ENCODE measurements at places on chromosomes 11 and 22.
A peak's percentile ranks its signal among the peaks of the same experiment; 100 is the strongest.

DNA sequence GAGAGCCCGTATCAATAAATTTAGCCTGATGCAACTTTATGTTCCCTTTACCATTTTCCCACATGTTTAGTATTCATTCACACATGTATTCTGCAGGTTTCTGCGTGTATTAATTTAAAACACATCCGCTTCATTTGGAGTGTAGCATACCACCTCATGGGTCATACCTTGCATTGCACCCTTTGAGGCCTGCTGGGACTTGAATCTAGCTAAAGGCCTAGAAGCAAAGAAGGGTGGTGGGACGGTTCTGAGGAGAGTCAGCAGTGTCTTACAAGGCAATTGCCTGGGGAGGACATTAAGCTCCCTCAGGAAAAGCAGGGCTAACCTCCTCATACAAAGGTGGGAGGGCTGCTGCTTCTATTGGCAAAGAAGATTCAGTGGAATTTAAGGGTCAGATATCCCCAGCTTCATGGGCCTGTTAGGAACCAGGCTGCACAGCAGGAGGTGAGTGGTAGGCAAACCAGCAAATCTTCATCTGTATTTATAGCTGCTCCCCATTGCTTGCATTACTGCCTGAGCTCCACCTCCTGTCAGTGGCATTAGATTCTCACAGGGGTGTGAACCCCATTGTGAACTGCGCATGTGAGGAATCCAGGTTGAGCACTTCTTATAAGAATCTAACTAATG is 15.9 kb upstream of the SNX19 start:
- no peak for DNase-seq

- DNase-seq: no peak
Measured at GRCh38 chr11:2295971-2296912, 5.5 kb downstream of the C11orf21 start.

DNA sequence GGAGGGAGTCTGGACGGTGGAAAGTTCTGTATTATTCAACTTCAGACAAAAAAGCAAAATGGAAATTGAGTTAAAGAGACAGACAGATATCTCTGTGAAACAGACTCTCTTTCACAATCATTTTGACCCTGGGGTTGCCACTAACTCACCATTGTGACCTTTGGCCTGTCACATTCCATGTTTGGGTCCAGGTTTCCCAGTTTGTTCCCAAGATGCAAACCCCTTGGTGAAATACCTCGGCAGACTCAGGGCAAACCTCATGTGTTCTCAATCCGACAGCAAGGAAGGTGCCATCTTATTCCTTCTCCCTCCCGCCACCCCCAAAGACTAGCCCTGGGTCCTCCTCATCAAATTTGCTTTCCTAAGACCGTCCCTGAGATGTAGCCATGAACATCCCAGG is 41.8 kb downstream of the GALNT18 start:
- peak; percentile 13 for DNase-seq

DNA sequence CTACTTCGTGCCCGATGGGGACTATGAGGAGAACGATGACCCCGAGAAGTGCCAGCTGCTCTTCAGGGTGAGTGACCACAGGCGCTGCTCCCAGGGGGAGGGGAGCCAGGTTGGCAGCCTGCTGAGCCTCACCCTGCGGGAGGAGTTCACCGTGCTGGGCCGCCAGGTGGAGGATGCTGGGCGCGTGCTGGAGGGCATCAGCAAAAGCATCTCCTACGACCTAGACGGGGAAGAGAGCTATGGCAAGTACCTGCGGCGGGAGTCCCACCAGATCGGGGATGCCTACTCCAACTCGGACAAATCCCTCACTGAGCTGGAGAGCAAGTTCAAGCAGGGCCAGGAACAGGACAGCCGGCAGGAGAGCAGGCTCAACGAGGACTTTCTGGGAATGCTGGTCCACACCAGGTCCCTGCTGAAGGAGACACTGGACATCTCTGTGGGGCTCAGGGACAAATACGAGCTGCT is 751 bp downstream of the FIBIN start:
- no peak for DNase-seq

DNA sequence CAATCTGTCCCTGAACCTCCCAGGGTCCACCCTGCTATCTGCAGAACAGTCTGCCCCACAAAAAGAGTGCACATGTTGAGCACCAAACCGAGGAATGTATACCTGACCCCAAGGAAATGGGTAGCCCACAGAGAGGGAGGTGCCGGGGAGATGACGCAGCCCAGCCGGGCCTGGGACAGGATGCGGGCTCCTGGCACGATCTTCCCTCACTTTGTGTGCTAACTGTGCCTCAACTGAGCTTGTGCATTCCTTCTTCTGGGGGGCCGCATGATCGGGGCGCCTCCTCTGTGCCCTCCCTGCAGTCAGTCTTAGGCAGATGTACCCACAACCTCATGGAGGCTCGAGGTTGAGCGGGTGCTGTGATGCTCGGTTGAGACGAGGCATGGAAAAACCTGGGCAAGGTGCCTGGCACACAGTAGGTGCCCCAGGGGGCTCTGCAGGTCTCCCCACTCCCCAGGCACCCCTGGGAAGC is 2.4 kb downstream of the GAS2L1 start:
- DNase-seq: peak; percentile 51

DNA sequence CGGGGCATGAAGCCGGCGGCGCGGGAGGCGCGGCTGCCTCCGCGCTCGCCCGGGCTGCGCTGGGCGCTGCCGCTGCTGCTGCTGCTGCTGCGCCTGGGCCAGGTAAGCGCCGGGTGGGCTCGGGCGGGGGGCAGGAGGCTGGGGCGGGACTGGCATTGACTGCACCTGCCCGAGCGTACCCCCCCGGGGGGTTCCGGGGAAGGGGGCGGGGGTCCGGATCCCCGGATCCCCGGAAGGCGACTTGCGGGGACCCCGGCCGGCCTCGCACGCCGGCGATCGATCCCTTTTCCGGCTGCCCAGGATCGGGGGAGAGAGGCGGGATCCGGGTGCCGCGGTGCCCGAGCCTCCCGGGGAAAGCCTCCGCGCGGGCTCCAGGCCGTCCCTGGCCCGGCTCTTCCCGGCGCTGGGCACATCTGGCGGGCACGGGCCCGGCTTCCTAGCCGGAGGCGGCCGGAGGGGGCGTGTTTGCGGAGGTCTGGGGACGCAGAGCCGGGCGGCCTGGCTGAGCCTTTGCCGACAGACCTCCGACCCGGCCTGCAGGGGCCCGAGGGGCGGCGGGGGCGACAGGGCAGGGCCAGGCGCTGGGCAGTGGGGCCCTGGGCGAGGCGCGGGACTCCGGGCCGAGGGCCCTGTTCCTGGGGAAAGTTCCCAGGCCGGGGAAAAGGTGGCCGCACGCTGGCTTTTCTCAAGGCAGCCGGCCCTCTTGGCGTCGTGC is 705 bp downstream of the PTPRJ start:
- DNase-seq: no peak

GRCh38 chr11:7982582-7983119 is 4.5 kb upstream of the EIF3F start:
- DNase-seq: no peak

DNA sequence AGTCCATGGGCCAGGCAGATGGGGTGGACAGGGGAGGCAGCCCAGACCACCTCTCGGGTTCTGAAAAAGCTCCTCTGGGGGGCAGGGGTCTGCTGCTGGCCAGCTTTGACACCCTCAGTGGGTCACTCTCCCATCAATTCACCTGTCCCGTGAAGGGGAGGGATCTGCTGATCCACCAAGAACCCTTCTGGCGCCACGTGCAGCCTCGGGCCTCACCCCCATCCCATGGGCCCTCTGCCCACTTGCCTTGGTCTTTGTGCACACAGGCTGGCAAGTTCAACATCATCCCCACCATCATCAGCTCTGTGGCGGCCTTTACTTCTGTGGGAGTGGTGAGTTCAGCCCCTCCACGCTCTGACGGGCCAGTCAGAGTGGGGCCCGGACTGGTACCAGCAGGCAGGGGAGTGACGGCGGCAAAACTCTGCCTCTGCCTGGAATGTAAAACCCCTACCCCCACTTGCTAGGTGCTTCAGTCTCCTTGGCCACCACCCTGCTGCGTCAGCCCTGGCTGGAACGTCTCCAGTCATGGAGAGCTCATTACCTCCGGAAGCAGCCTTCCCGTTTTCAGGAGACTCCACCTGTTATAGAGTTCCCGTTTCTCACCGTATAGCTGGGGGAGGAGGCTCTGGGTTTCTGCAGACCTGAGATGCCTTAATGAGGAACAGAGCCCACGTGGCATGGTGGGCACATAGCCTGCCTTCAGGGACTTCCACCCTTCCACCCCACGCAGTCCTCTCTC is 12.7 kb downstream of the PRG3 start:
- no peak for DNase-seq

GRCh38 chr22:26789951-26790350 is 132.6 kb downstream of the MIAT start:
- DNase-seq: no peak

GRCh38 chr11:73578592-73579185 is 19.2 kb downstream of the FAM168A start:
- DNase-seq: no peak

- no peak for DNase-seq
Measured at GRCh38 chr22:23655891-23656475, 23.9 kb upstream of the DRICH1 start.

GRCh38 chr11:64762277-64762673 is 2.5 kb upstream of the PYGM start:
- DNase-seq: no peak

GRCh38 chr11:132623511-132623910 is 908.8 kb downstream of the OPCML start:
- DNase-seq: no peak

DNA sequence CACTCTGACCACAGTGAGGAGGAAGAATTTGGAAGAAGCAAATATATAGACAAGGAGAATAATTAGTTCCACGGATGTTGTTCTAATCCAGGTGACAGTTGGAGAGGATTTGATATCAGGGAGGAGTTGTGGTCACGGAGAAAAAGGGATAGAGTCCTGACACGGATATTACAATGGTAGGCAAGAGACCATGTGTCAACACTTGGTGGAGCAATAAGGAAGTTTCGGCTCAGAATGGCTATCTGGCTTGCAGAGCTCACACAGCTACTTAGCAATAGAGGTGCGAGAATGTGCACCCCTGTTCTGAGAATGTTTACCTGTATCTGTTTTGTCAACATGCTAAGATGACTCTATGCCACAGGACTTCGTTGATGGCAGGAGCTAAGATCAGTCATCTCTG is 10.4 kb upstream of the OR9Q2 start:
- no peak for DNase-seq

DNA sequence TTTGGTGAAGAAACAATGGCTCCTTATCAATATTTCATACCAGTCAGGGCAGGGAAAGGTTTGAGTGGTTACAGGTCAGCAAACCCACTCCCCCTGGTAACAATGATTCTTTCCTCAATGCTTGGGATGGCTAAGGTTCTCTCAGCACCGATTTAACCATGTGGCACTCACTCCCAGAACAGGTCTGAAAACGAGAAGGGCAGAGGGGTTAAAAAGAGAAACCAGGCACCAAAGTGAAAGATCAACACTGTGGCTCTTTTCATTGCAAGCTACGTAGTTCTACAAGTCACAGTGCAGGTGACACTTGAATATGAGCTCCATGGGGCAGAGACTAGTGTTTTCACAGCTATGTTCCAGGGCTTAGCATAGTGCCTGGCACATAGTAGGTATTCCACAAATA is 132.4 kb downstream of the PLEKHA7 start:
- no peak for DNase-seq

DNA sequence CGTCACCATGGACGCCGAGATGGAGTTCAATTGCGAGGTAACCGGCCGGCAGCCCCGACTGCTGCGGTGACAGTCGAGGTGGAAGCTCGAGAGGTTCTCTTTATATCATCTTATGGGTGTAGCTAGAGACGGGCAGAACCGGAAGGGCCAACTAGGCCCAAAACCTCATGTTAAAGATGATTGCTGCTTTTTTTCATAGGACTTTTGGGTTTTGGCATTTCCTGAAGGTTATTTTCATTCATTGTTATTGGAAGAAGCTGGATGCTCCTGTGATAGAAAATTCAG is 585 bp downstream of the NF2 start:
- DNase-seq: no peak

DNA sequence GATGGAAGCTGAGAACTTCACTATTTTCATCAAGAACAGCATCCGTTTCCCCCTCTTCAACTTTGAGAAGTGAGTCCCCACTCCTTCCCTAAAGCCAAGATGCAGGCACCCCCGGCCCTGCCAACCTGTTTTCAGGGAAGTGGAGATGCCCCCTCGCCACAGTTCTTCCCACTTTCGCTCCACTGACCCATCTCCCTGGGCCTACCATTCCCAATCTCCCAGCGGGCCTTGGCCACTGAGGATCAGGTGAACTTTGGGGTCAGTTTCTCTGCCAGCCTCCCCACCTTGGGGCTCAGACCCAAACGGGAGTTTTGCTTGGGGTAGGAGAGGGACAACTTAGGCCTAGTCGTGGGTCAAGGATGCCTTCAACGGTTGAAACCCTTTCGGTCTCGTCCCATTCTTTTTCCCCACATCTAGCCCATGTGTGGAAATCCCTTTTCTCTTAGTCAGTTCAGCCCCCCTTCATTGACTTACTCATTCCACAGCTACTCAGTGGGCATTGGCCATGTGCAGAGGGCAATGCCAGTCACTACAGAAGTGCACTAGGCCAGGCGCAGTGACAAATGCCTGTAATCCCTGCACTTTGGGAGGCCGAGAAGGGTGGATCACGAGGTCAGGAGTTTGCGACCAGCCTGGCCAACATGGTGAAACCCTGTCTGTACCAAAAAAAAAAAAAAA is 10.6 kb downstream of the P2RX3 start:
- DNase-seq: no peak

DNA sequence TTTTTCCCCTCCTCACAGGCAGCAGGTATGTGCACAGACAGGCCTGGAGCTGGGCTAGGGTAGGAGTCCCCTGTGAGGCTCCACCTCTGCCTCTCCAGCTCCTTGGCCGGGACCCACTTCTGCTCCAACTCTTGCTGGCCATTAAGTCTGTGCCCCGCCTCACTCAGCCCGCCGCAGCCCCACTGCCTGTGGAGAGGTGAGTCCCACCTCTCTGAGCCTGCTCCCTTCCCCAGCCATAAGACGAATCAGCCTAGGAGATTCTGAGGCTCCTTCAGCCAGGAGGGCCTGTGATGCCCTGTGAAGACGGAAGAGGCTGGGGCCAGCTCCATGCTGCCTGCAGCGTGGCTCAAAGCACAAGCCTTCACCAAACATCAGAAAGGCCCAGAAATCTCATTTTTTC is 23.0 kb downstream of the TSKU start:
- no peak for DNase-seq

- DNase-seq: peak; percentile 87
Measured at GRCh38 chr11:10366568-10367331, 61.9 kb downstream of the ADM start.

GRCh38 chr22:37499789-37500540 is 13.8 kb upstream of the MFNG start:
- DNase-seq: no peak

DNA sequence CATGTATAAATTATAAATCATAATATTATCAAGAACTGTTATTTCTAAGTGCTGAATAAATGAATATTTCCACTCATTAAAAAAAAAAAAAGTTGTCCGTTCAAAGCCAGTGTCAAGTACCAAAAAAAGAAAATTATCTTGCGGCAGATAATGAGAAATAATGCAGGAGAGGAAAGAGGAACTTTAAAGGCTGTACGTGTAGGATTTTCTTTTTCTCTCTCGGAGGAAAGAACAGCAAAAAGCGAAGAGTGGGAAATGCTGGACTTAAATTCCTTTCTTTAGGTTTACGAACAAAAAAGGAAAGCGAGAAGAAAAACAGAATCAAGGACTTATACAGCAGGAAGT is 999 bp upstream of the CCDC83 start:
- no peak for DNase-seq

GRCh38 chr22:19597399-19597735 is 73.2 kb upstream of the CLDN5 start:
- DNase-seq: no peak
